Central memory CD4-positive, alpha-beta T cell (primary cell): ENCODE measurements at places on chromosomes 5 and 9.
A peak's percentile ranks its signal among the peaks of the same experiment; 100 is the strongest.

DNA sequence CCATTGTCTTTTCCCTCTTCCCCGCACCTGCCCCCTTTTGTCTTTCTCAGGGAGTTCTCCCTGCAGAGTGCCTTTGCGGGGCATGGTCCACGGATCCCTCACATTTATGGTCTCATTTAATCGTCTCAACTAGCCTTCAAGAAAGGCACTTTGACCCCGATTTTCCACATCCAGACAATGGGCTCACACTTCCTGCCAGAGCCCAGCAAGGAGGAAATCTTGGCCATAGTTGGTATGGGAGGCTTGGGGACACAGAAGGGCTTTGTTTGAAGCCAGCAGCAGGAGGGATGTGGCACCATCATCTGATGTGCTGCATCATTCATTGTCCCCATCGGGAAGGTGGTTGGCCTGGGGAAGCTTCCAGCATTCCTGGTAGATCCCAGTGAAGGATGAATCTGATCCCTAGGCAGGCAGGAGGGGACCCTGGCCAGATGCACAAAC lies 24.9 kb downstream of the GSN start:
- no peak for DNase-seq

GRCh38 chr5:119302916-119303897 lies 52.6 kb upstream of the TNFAIP8 start:
- no peak for DNase-seq

GRCh38 chr9:104895572-104895971 lies 32.4 kb downstream of the ABCA1 start:
- DNase-seq: no peak

DNA sequence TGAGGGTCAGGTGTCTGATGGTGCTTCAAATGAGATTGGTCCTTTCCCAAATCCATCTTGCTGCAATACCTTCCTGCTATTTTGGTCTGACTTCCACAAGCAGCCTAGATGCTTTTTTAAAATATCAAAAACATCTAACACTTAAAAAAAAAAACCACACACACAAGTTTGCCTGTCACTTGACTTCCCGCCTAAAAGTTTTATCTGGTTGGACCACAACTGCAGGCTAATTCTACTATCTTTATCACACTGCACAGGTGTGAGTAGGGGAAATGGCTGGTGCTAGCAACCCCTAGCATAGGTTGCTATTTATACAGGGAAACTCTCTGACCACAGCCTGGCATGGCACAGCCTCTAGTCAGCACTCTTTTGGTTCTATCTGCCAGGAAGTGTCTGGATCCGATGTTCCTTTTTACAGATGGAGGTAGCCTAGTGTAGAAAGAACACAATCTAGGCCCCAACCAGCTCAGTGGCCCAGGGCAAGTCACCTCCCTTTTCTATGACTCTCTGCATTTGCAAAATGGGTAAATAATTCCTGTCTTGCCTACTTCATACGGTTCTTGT lies at the start of gene HEMGN:
Gene HEMGN, minus strand, starts transcription at position 92 of the 564 bp plus-strand sequence. Its CDS starts 36 bp downstream, at position 56.
- DNase-seq: peak; percentile 73

GRCh38 chr5:16799796-16800195 lies 136.3 kb downstream of the MYO10 start:
- DNase-seq: no peak

DNA sequence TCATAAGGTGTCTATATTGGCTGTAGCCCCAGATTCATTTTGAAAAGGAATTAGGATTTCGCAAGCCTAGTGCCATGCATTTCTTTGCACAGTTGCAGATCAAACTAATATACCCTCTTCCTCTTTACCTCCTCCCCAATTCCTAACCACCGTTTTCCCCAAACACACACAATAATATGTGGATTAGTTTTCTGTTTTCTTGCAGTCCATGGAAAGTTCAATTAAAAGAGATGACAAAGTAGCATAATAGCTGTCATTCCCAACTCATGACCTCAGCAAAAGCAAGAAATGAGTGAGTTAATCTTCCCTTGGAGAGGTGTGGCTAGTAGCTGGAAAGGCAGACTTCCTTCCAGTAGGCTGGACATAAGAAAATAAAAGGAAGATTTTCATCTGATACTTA lies 349.1 kb downstream of the TMEM232 start:
- no peak for DNase-seq

DNA sequence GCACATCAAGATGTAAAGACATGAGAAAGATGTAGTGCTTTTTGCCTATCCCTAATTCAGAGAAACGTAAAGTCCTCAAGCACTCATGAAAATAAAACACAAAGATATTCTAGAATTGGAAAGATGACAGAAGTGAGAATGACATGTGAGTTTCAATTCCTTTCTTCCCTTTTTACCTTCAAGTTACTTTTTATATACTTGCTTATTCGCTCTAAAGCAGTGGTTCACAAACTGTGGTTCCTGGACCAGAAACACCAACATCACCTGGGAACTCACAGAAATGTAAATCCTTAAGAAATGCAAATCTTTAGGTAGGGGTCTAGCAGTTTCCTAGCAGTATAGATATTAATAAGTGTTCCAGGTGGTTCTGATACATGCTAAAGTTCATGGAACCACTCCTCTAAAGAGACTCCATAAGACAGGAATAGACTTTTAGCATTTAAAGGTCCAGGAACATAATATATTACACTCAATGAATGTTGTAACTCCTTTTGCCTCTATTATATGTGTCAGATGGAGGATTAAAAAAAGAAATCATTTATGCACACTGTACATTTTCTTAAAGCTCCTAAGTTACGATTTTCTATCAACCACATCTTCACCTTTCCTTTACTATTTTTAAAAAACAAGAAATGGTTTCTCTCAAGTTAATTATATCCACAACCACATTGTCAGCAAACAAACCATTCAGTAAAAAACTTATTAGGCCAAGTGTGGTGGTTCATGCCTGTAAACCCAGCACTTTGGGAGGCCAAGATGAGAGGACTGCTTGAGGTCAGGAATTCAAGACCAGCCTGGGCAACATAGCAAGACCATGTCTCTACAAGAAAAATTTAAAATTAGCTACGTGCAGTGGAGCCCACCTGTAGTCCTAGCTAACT lies 39.9 kb downstream of the ERP44 start:
- DNase-seq: no peak

DNA sequence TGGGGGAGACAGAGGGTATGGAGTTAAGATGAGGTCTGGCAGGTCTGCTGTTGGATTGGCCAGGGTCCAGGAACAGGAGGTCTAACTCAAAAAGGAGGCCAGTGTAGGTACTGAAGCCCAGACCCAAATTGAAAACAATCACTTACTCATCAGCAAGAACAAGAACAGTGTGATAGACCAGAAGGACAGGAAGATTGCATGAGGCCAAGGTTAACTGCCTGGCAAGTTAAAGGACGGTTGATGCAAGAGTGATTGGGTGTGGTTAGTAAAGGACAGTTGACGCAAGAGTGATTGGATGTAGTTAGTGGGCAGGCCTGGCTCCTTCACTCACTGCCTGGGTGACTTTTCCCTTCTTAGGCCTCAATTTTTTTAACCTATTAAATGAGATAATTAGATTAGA lies 132.6 kb downstream of the PDZD2 start:
- no peak for DNase-seq

- no peak for DNase-seq
These were observed 17.2 kb downstream of the FBXW11 start for GRCh38 chr5:171989276-171989675.

- DNase-seq: no peak
These were observed 81.4 kb downstream of the ANKH start for GRCh38 chr5:14790220-14790619.

DNA sequence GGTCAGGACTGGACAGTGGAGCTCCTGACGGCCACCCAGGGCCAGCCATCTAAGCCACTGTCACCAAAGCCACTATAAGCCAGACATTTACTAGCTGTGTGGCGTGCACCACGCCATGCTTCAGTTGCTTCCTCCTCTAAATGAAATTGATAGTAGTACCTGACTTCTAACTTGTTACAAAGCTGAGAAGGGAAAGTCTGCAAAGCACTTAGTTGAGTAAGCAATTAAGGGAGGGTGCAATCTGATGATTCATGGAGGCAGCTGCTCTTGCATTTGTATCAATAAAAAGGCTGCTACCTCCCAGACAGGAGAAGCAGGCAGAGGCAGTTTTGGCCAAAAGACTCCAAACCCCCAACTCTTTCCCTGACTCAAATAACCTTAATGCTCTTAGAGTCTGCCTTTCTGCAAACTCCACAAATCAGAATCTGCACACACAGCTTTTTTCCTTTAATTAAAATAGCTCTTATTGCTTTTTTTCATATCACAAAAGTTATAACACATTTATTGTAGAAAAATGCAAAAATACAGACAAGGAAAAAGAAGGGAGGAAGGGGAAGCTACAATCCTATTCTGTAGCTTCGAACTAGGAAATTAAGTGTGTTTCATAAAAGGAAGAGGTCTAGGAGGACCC lies 19.3 kb upstream of the RAPGEF1 start:
- DNase-seq: no peak

GRCh38 chr5:1323803-1324173 lies 21.1 kb downstream of the CLPTM1L start:
- no peak for DNase-seq
